ENCODE measurements at places on chromosomes 3 and 15.

GRCh38 chr15:57606816-57607215 lies 15.1 kb downstream of the MYZAP start:
- H3K27me3 ChIP-seq, result no peaks in the 10 kb centered on the region
- H3K36me3 ChIP-seq, result no peaks in the 10 kb centered on the region
- H3K4me1 ChIP-seq, result no peaks in the 10 kb centered on the region
- no peak overlapping the region for H3K4me3 ChIP-seq
- H3K27ac ChIP-seq, result no peak overlapping the region

DNA sequence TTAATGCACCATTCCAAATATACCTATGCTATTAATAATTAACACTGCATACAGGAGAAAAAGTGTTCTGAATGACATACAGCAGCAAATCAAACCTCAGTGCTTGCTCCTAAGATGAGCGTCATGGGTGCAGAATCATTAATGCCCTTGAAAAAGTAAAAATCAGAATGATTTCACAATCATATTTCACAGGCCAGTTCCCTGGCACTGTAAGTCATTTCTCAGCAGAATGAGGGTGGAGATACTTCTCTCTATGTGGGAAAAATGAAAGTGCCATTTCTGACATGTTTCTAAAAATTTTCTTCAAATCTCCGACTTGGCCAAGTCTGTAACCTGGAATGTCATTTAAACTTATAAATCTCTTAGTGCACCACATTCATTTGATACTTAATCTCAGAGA lies 549.8 kb upstream of the AGTR1 start:
- H3K4me3 ChIP-seq, result no peak overlapping the region
- no peaks in the 10 kb centered on the region for H3K27me3 ChIP-seq
- no peak for DNase-seq

DNA sequence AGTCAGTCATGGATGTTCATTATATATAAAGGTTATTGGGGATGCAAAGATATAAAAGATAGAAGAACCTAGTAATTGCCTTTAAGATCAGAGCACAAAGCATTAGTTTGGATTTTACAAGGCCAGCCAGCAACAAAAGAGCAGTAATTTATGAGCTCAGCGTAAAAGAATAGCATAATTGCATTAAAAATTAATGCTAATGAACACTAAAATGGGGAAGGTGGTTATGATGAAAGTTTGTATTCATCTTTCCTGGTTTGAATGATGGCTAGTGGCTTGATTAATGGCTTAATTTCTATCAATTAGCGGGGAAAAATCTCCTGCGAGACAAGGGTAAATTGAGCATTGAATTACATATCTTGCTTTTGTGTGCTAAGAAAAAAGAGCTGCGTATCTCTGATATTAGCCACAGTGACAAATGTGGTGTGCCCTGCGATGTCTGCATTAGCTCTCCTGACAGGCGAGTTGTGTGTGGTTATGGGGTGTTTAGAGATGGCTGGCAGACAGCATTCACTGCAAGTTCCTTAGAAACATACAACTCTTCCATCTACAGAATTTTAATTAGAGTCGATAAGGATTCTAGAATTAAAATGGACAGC lies 42.8 kb upstream of the MLF1 start:
- no peak overlapping the region for H3K27ac ChIP-seq
- no peaks in the 10 kb centered on the region for H3K27me3 ChIP-seq
- H3K4me3 ChIP-seq, result no peak overlapping the region
- DNase-seq, result no peak

DNA sequence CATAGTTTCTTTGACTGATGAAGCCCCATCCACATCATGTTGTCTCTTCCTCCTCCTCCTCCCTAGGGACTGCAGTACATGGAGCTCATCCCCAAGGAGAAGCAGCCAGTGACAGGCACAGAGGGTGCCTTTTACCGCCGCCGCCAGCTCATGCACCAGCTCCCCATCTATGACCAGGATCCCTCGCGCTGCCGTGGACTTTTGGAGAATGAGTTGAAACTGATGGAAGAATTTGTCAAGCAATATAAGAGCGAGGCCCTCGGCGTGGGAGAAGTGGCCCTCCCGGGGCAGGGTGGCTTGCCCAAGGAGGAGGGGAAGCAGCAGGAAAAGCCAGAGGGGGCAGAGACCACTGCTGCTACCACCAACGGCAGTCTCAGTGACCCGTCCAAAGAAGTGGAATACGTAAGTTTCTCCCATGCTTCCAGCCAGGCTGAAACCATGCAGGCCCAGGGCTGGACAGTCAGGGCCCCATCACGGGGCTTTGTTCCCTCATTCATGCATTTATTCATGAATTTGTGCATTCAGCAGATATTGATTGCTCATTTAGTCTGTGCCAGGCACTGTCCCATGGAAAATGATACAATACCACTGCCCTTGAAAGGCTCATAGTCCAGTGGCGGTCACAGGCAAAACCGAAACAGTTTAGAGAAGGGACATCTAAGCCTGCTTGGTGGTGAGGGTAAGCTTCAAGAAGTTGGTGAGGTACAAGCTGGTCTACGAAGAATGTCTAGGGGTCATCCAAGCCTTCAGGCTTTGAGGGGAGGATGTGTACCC lies 47.1 kb downstream of the LMCD1 start:
- no peaks in the 10 kb centered on the region for H3K4me1 ChIP-seq
- H3K27me3 ChIP-seq, result no peaks in the 10 kb centered on the region
- no peak overlapping the region for H3K27ac ChIP-seq
- DNase-seq, result no peak

DNA sequence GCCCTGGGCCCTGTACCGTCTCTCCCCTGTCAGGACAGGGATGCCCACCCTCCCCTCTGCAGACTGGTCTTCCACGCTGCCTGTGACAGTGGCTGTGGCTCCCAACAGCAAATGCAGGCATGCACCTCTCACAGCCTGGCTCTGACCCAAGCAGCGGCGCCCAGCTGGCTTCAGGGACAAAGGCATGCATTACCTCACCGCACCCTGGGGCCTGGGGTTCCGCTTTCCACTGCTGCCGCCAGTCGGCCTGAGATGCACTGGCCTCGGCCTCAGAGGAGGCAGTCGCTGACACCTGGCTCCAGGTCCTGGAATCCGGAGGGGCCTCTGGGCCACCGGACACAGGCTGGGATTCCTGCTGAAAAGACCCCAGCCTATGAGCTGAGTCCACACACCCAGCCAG lies 70.3 kb downstream of the SCN5A start:
- H3K36me3 ChIP-seq, result no peaks in the 10 kb centered on the region
- no peak for DNase-seq
- H3K27me3 ChIP-seq, result no peaks in the 10 kb centered on the region
- no peaks in the 10 kb centered on the region for H3K4me1 ChIP-seq
- H3K4me3 ChIP-seq, result no peak overlapping the region
- H3K27ac ChIP-seq, result no peak overlapping the region

Measured in CD4-positive, alpha-beta memory T cell (primary cell).